ENCODE measurements at places on chromosomes 4 and X.

- DNase-seq, result peak; percentile 18
Measured at GRCh38 chrX:71542411-71542810, 9.5 kb downstream of the OGT start.

DNA sequence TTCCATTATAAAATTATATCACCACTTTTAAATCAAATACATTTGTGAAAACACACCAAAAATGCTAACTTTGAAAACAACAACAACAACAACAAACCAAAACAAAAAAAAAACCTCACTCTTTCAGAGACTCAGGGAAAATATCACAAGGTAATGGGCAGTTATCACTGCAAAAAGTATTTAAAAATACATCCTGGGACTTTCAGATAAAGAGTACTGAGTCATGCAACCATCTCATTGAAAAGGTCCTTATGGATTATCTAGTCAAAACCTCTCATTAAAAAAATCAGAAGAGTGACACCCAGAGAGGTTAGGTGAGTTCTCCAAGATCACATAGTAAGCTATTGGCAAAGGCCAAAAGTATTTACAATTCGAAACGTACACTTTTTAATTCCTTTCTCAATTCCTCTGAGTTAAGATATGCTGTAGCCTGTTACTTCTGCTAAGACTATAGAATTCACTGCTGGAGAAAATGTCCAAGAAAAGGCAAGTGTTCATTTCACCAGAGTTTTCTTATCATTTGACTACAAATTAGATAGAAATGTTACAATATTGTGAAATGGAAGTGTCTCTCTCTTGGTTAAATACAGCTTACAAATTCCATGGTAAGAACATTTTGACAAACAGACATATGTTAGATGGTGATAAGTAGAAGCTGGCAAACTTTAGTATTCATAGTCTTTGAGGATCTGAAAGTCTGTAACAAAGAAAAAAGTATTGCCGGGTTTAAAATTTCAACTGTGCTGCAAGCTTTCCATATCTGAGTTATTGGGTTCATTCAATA, 9.3 kb downstream of the STX18 start:
- DNase-seq, result no peak

GRCh38 chr4:152953514-152953913, 17.4 kb downstream of the FHDC1 start:
- DNase-seq, result no peak

DNA sequence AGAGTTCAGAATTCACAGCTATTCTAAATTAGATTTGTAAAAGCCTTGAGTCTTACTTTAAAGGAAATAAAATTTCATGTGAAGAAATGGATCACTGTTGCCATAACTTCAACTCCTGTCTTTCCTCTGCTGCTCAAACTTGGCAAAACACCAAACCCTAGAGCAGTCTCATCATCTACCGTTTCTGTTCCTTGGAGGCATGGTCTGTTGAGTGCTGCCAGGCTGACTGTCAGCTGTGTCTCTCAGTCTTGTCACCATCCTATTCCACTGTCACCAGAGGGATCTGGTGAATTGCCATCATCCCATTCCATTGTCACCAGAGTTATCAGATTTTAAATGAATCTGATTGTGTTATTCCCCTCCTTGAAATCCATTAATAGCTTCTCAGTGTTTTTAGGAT, 55.6 kb downstream of the STIM2 start:
- peak; percentile 48 for DNase-seq

GRCh38 chrX:16347968-16348670, 180.8 kb downstream of the MAGEB17 start:
- no peak for DNase-seq

DNA sequence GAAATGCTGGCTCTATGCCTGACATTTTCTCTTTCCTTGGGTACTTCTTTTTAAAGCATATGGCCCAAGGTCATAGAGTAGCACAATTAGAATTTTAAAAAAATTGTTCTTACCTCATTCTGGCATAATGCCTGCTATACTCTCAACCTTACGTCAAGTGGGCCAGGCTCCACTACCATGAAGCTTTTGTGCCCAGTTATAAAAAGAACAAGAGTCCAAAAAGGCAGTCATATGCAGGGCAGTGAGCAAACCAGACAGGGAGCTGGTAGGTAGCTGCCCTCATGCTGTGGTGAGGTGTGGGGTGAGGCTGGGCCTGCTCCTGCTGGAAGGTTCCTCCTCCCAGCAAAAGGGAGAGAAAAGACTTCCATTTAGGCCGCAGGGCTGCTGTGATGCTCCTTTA, 64.4 kb upstream of the UCP1 start:
- no peak for DNase-seq

GRCh38 chr4:188941524-188942119, 802.4 kb downstream of the TRIML1 start:
- DNase-seq, result no peak

GRCh38 chr4:5710065-5710960, 688 bp upstream of the EVC start:
- DNase-seq, result peak; percentile 39

- DNase-seq, result no peak
Measured at GRCh38 chr4:188282471-188283232, 143.4 kb downstream of the TRIML1 start.

DNA sequence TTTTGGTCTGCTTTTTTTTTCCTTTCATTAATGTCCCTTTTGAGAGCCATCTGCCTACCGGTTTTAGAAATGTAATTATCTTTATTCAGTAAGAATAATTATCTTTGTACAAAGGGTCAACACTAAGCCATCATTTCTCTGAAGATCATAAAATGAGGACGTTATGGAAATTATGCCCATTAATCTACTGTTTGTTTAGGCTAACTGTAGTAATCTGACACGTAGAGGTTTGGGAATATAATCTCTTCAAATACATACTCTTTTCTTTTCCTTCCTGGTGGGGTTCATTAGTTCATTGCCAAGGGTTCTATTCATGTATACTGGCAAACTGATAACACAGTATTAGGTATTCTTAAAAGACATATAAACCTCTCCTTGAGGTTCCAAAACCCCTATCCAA, 3.8 kb upstream of the HSD17B13 start:
- DNase-seq, result peak; percentile 92

- DNase-seq, result no peak
Measured at GRCh38 chr4:172169871-172170270, 356.7 kb downstream of the GALNTL6 start.

- DNase-seq, result no peak
Measured at GRCh38 chrX:130251671-130252070, 17.0 kb downstream of the ZNF280C start.

DNA sequence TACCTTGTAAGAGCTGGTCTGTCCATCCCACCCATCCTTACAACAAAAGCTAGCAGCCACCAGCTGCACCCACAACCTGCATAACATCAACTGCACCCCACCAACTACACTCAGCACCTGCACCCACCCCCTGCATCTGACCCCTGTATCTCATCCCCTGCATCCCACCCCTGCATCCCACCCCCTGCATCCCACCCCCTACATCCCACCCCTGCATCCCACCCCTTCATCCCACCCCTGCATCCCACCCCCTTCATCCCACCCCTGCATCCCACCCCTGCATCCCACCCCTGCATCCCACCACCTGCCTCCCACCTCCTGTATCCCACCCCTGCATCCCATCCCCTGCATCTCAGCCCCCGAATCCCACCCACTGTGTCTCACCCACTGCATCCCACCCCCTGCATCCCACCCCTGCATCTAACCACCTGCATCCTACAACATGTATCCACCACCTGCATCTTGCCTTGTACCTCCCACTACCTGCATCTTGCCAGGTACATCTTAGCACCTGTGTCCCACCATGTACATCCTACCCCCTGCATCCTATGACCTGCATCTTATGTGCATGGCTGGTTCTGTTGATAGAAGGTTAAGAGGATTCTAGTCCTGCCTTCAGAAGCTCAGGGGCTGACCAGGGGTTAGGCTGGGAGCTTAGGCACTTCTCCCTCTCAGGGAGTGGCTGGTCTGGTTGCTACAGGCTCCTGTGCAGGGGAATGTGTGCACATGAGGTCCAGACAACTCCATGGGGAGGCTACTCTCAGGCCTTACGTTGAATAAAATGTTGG, 9.4 kb downstream of the TMEM271 start:
- DNase-seq, result peak; percentile 1

DNA sequence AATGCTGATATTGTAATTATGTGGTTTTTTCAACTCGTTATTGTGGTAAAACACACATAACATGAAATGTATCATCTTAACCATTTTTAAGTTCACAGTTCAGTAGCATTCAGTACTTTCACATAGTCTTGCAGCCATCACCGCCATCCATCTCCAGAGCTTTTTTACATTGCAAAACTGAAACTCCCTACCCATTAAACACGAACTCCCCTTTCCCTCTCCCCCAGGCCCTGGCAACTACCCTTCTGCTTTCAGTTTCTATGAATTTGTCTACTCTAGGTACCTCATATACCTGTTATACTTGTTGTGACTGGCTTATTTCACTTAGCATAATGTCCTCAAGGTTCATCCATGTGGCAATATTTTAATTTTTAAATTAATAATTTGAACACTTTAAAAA, 380.6 kb downstream of the MAPK10 start:
- DNase-seq, result no peak

- no peak for DNase-seq
Measured at GRCh38 chr4:146124023-146124680, 51.4 kb upstream of the LSM6 start.

- DNase-seq, result no peak
Measured at GRCh38 chrX:129798888-129799287, 19.1 kb downstream of the SASH3 start.

DNA sequence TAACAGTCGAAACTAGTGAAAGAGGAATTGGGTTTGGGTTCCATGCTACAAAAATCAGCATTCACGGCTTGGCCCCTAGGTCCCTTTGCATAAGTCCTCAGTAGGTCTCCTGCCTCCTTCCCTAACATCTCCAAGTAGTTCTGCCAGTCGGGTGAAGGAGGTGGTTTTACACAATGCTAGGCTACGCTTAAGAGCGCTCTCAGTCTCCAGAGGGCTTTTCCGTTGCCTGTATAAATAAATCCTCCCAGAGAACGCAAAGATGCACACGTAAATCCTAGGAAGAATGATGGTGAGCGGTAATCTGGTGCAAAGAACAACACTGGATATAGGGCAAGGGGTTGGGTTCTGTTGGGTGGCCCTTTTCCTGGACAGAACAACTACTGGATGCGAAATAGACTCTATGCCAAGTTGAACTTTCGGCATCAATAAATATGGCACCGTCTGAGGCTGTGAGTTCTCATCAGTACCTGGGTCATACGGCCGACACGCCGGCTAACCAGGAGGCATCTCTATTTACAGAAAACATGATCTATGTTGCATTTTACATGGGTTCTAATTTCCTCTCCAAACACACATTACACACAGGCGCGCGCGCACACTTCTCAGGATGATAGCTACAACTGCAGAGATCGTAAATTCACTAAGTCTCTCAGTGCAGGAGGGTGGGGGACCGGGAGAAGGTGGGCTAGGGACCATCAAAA, 1.3 kb downstream of the CAMK2D start:
- peak; percentile 66 for DNase-seq

- DNase-seq, result no peak
Measured at GRCh38 chr4:159941076-159941475, 838.2 kb downstream of the RAPGEF2 start.

DNA sequence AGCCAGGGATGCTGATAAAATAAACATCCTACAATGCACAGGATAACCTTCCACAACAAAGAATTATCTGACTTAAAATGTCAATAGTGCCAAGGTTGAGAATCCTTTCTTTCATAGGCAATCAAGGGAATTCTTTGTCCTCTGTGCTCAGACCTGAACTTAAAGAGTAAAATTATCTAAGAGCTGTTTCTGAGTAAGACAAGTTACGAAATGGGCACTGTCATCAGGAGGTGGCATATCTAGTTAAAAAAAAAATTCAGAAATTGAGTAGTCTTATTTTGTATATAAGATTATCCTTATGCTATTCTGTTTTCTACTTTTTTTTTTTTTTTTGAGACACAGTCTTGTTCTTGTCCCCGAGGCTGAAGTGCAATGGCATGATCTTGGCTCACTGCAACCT, 3.3 kb upstream of the RAB33B start:
- DNase-seq, result no peak

DNA sequence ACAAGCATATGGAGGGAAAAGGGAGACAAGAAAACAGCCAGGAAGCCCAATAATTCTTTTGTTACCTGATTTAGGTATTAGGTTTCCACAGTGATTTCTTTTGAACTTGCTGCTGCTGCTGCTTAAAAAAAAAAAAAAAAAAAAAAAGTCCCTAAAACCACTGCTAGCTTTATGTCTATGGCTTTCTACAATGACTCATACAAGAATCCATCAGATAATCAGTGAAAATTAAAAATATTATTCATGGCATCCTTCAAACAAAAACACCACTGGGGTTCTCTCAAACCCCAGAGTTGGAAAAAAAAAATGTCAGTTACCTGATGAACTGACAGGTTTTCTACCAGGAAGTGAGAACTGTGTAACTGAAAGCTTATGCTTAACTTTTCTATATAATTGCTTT, 14.3 kb downstream of the EPHA5 start:
- peak; percentile 69 for DNase-seq

- peak; percentile 80 for DNase-seq
Measured at GRCh38 chr4:184343502-184344177, 126.0 kb upstream of the ENPP6 start.

DNA sequence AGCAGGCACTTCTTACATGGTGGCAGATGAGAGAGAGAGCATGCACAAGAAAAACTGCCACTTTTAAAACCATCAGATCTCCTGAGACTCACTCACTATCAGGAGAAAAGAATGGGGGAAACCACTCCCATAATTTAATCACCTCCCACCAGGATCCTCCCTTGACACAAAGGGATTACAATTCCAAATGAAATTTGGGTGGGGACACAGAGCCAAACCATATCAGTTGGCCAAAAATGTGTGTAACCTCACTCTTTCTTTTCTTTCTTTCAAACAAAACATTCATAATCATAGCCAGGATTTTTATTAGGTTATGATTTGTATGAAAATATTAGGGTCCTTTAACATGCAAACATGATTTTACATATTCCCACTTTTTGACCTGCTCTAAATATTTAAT, 222.1 kb downstream of the PCDH18 start:
- DNase-seq, result peak; percentile 20

- no peak for DNase-seq
Measured at GRCh38 chr4:39124885-39125599, 57.3 kb upstream of the WDR19 start.

- peak; percentile 89 for DNase-seq
Measured at GRCh38 chrX:140710710-140711109, 1.2 kb downstream of the LINC00632 start.

DNA sequence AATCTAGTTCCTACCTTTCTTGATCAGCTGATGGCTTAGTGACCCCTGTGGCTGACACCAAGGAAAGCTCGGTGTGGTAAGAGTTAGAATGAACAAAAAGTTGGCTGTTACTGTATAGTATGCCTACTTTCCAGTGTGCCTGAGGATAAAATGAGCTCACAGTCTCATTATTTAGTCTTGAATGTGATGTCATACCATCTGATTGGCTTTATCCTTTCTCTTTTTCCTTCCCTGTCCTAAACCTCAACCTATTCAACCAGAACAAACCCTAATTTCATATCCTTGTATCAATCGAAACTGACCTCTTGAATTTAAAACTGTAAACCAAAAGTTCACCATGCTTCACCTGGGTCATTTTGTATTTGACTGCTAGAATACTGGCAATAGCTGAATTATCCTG, 156.4 kb downstream of the PPARGC1A start:
- no peak for DNase-seq
